ENCODE measurements at places on chromosomes 2 and 18. TPM values are rescaled to one million over a fixed set of nuclear protein-coding genes. Genes with fewer than 3 reads are reported as not detected.

Gene FHOD3
- 3.3 TPM for total RNA-seq

Gene ACKR3
- 9.4 TPM for total RNA-seq

Gene SRD5A2
- not detected for total RNA-seq

Gene SRBD1
- total RNA-seq = 8.5 TPM

Gene CHRNA1
- not detected for total RNA-seq

Measured in A549 treated with GW870086 at 1 μM for 4 hours (cell line).